ENCODE measurements at places on chromosomes 4 and X. TPM values are rescaled to one million over a fixed set of nuclear protein-coding genes. Genes with fewer than 3 reads are reported as not detected.
A peak's percentile ranks its signal among the peaks of the same experiment; 100 is the strongest.

Gene HDX
- total RNA-seq: 0.86 TPM

Gene CTAG1B
- not detected for total RNA-seq

- no peak for DNase-seq
These were observed 110.4 kb upstream of the TBC1D9 start for GRCh38 chr4:140866492-140867005.

DNA sequence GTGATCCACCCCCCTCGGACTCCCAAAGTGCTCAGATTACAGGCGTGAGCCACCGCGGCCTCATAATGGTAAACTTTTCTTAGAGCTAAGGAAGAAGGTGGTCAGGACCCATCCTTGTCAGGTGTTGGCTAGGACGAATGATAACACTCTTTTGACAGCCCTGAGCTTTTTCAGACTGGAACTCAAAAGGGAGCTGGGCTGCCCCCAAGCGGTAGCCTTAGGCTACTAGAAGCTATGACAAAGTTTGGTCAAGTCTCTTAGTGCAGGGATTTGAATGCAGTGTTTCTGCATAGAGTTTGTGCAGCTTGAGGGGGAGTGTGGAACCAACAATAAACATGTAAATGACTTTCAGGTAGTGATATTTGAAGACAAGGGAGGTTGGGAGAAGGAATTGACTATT is 11.8 kb upstream of the HSD17B10 start:
- no peak for DNase-seq

Gene SERPINA7
- not detected for total RNA-seq

GRCh38 chrX:1102786-1103185 is 109.7 kb downstream of the CRLF2 start:
- DNase-seq: no peak

DNA sequence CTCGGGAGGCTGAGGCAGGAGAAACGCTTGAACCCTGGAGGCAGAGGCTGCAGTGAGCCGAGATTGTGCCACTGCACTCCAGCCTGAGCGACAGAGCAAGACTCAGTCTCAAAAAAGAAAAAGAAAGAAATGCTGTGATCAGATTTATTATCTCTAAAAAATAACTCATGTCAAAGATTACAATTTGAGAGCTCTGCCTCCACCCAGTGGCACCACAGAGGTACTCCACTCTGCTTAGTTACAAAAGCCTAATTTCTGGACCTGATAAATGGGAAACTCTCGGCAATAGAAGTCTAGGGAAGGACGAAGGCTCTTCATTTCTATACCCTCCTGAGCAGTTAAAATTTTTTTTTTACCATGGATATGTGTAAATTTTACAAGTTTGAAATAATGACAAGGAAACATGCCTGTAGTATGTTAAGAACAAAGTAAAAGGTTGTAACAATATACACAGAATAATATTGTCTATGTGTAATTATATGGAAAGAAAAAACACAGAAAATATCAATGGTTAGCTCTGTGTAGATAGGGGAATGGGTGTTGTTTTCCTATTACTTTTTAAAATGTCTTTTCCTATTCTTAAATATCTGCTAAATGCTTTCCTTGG is 149.8 kb downstream of the STIM2 start:
- peak; percentile 43 for DNase-seq

DNA sequence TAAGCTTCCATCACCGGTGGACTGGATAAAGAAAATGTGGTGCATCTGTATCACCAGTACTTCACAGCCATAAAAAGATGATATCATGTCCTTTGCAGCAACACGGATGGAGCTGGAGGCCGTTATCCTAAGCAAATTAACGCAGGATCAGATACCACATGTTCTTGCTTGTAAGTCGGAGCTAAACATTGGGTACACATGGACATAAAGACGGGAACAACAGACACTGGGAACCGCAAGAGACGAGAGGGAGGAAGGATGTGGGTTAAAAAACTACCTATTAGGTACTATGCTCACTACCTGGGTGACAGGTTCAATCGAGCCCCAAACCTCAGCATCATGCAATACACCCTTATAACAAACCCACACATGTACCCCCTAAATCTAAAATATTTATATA is 16.3 kb upstream of the IDS start:
- DNase-seq: no peak

Gene SCD5
- 2.9 TPM for total RNA-seq

- DNase-seq: no peak
These were observed 189.4 kb downstream of the MAB21L2 start for GRCh38 chr4:150771382-150771781.

DNA sequence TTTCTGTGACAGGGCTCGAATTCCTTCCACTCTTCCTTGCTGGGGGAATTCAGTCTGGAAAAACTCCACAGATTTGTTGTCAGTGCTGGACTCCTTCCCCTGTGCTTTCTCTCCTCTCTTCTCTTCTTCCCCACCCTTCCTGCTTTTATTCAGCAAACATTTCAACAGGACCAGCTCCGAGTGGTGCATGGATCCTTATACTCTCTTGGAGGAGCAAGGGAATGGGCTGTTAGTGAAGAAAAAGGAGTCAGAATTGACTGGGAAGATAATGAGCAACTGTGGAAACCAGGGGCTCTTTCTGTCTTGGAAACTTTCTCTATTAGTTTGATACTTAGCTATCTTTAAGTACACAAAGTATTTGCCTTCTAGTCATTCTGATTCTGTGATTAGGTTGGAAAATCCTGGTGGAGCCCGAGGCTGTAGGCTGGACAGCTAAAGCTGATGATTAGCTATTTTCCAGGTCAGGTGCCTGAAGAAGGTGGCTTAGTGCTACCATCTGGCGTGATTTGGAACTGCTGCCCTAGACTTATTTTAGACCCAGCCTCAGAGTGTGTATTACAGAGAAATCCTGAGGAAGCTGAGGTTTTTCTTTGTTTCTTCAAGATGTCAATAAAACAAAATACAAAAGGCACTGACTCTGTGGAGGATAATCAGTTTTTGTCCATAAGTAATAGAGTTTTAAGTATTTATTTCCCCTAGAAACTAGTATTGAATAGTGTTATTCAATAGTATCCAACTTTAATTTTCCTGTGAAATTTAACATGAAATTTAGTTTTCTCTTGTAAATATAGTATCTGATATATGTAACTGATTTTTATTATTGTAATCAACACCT is 38.4 kb downstream of the NAP1L5 start:
- DNase-seq: peak; percentile 29

Gene CT45A10
- total RNA-seq: not detected

GRCh38 chr4:2400841-2401609 is 17.4 kb downstream of the ZFYVE28 start:
- DNase-seq: no peak

GRCh38 chrX:7889135-7889534 is 38.1 kb downstream of the PNPLA4 start:
- DNase-seq: no peak

Gene XPNPEP2
- not detected for total RNA-seq

Gene TTC29
- not detected for total RNA-seq

GRCh38 chr4:113884655-113885054 is 94.8 kb downstream of the ARSJ start:
- DNase-seq: no peak

Data from MG63 (cell line).